ENCODE measurements at places on chromosomes 4 and X.
A peak's percentile ranks its signal among the peaks of the same experiment; 100 is the strongest.

DNA sequence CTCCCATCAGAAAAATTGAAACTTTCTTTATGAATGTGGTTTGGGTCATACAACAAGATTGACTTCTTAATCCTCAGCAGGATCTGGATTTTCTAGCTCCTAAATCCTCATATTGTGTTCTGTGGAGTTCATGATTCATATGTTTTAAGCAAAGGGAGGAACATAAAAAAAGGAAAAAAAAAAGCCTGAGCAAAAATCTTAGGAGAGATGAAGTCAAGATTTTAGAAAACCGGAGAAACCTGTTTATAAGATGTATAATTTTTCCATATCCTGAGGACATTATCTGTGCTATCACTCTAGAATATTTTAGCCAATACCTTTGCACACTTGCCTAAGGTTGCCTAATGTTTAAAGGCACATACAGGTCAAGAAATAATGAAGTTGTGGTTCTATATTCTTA is 7.0 kb upstream of the EREG start:
- no peak for DNase-seq

DNA sequence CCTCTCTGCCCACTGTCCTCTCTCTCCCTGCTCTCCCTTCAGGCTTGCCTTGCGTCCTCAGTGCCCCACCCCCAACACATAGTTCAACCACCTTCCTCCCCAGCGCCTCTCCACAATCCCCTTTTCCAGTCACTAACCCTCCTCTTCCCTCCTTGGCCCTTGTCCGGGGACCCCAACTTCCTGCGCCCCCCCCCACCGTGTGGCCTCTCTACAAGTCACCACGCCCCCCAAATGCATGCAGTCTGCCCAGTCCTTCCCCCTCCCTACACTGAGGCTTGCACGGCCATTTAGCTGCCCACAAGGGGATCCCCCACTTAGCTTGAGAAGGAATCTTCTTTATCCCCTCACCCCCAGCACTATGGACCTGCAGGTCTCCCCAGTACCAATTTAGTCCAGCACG is 569 bp downstream of the CXCR3 start:
- no peak for DNase-seq

DNA sequence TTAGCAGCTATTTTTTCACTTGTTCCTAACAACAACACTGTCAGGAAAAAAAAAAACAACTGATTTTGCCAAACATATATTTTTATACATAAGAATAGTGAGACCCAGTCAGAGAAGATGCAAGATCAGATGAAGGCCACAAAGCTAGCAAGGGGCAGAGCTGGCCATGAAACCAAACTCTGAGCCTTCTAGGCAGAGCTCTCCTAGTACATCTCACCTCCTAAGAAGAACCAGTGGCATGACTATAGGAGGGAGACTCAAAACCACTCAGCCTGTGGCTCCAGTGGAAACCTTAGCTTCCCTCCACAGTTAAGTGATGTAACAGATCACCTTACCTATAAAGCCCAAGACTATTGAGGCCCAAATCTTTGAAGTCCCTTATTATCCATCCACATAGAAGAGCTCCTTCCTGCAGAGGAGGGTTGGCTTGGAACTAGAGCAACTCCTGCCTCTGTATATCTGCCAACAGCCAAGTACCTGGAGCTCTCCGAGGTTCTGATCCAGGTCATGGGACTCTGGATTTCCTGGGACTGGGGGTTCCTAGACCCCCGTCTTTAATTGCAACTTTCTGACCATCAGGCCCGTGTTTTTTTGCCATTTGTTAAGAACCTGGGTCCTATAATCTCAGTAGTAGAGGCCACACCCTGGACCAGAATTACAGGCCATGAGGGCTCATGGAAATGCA is 136.5 kb downstream of the SH3KBP1 start:
- peak; percentile 6 for DNase-seq

DNA sequence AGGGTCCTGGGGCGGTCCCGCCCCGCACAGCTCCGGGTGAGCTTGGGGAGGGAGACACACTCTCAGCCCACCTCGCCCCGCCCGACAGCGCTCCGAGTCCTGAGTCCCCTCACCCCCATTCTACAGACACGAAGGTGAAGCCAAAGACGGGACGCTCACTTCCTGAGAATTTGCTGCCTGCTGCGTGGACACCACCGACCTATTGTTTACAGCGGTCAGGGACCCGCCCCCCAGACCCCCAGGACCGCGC is 796 bp upstream of the ZNF141 start:
- no peak for DNase-seq

DNA sequence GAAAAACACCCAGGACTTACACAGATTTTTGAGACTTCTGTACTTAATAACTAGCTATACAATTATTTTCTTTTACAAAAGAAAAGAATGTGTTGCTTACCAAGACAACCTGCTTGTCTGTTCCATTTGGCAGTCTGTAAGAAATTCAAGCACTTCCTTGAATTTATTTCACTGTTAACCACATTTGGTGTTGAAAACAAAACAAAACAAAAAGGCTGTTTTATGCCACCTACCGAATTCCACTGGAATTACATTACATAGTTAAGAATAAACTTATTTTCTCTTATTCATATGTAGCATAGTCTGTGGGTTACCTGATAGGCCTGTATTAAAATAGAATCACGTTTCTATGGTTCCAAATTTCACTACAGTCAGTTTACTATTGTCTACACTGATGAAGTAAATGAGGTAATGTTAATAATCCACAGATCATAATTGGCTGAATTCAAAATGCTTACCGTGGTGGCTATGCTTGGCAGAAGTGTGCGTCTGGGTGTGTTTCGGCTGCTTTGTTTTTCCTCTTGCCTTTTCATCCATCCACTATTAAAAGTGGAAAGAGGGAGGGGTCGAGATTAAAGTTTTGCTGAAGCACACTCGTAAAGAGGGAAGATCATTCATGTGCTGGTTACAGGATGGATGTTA is at the start of gene TLR1:
TSS of gene TLR1 (minus strand) at position 138 of the 642 bp plus-strand sequence. CDS start 5,960 bp downstream, outside the sequence.
- peak; percentile 56 for DNase-seq

DNA sequence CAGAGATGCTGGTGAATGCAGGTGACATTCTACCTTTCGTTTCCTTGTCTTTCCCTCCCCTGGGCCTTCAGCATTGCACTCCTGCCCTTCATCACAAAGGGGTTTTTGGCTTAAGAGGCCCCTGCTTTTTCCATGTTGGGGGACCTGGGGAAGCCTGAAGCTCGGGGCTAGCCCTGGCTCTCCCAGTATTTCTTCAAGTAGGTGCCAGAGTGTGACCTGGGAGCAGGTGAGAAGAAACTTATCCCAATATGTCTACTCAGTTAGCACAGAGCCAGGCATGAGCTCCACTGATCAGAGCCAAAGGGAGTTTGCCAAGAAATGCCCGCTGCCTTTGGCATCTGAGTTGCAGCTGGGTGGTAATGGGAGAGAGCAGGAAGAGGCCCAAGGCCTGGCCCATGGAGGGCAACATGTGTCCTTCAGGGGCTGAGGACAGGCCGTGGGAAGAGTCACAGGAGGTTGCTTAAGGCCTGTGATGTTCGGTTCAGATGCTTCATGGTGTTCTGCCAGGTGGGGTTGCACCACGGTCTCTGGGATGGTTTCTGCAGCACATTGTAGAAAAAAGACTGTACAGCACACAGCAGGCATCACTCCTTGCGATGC is 7.6 kb downstream of the PRRG3 start:
- DNase-seq: no peak

DNA sequence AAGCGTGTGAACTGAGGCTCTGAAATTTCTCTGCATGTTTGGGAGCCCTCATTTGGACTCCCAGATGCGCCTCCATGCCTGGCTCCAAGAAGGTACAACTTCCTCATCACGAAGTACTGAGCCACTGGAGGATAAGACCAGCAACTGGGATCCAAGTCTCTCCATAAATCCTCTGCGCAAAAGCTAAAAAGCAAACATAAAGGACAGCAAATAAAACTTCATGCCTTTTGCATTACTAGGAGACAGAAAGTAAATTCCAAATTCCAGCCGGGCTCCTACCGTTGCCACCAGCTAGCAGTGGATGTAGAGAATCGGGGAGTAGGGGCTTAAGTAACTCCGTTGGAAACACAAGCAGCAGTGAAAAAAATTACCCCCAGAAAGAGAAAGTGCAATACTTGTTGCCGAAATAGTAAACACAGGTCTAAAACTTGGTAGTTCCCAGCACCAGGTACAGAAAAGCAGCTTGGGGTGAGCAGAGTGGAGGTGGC is 477.1 kb upstream of the TENM3 start:
- DNase-seq: no peak

DNA sequence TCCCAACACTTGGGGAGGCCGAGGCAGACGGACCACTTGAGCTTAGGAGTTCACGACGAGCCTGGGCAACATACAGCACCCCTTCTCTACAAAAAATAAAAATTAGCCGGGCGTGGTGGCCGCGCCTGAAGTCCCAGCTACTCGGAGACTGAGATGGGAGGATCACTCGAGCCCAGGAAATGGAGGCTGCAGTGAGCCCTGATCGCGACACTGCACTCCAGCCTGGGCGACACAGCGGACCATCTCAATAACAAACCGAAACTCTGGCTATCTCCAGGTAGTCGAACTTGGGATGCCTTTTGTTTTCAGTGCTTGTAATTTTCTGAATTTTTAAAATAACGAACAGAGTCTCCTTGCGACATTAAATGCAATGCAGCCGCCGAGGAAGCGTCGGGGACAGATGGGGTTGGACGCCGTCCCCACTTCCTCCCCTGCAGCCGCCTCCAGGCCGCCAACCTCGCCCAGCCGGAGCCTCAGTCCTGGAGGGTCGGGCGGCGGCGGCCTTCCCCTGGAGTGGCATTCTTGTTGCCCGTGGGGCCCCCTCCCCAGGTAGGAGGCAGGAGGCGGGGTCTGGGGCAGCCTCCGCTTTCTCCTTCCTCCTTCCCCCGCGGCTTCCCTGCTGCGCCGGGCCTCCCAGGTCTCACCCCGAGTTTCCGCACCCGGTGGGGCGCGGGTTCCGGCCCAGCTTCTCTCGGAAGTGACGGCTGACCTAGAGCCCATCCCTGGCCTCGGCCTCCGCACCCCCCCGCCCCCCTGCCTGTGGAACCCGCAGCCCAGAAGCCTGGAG is 14.6 kb downstream of the HMX1 start:
- DNase-seq: no peak

GRCh38 chr4:185664481-185664880 is 129.2 kb upstream of the PDLIM3 start:
- DNase-seq: no peak

GRCh38 chrX:28229217-28229616 is 248.0 kb upstream of the DCAF8L1 start:
- DNase-seq: no peak

GRCh38 chr4:113383111-113383785 is 333.8 kb downstream of the ANK2 start:
- DNase-seq: peak; percentile 94

DNA sequence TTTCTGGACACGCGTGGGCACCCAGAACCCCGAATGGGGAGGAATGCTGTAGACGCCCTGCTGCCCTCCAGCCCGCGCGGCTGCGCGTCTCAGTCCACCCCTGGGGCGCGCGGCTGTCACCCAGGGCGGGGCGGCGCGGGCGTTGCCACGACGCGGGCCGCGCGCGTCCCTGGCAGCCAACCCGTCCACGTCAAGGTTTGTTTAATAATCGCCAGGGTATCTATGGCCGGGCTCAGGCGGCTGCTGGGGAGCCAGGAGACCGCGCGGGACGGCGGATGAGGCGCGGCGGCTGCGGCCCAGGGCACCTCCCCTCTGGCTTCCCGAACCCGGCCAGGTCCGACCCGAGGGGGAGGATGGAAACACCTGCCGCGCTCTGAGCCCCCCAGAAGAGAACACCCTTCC is at the start of gene SPATA18:
TSS of gene SPATA18 (plus strand) at position 92 of the 402 bp plus-strand sequence. CDS start 401 bp downstream, outside the sequence.
- DNase-seq: peak; percentile 78

DNA sequence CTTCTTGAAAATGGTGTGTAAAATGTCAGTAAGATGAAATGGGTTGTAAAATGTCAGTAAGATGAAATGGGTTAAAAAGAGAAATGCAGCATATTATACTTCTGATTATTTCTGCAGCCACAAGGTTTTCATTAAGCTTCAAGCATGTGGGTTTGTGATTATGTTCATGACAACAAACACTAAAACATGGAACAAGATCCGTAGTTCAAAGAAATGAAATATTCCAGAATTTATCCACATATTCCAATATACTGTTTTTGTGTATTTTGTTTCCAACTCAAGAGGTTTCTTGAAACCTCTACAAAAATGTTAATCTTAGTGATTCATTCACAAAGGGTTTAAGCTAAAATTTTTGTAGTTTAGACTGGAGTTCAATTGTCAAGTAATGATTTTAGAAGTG is 84.0 kb downstream of the ADAMTS3 start:
- no peak for DNase-seq

GRCh38 chrX:114127411-114128025 is 456.4 kb upstream of the HTR2C start:
- DNase-seq: no peak

GRCh38 chr4:166308647-166309046 is 435.6 kb downstream of the TLL1 start:
- no peak for DNase-seq

GRCh38 chrX:17596546-17597205 is 140.6 kb upstream of the SCML1 start:
- DNase-seq: no peak

DNA sequence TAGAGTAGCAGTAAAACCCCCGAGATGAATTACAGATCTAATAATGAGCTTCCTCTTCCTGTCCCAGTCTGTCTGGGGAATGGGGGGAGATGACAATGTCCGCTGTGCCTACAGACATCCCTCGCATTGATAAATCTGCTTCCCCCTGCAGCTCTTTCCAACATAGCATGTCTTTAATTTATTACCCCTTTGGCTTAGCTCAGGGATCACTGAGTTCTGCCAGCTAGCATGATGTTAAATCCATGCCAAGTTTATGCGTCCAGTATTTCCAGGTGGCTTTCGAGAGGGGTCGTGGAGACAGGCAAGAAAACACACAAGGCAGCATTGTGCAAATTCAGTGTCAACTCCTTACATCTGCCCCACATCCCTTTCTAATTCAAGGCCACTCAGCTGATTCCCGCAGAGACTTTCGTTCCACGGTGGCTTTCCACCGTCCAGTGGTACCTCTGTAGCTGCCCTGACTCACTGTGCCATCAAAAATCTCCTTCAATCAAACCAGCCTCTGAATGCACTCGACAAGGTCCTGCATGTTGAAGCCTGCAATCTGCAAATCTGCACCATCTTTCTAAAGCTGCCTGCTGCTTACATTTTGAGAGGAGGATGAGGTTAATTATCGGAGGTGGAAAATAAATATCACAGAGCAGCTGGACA is 75.1 kb downstream of the MXRA5 start:
- DNase-seq: peak; percentile 34

DNA sequence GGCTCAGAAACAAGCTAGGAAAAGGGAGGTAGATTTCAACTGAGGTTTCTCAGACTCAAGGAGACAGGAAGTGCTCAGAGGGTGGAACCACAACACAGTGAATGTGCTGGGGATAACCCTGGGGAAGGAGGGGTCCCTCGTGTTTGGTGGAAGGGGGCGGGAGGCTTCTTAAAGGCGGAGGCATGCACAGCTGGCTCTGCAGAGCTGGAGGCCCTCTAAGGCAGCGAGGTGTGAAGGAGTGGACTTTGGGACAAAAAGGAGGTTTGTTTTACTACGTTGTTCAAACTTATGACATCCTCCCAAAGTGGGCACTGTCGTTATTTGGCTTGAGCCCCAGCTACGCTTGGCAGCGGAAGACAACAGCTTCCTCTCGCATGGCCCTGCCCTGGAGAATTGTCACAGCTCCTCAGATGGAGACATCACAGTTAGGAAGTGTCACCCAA is 21.7 kb upstream of the MTM1 start:
- DNase-seq: peak; percentile 8

DNA sequence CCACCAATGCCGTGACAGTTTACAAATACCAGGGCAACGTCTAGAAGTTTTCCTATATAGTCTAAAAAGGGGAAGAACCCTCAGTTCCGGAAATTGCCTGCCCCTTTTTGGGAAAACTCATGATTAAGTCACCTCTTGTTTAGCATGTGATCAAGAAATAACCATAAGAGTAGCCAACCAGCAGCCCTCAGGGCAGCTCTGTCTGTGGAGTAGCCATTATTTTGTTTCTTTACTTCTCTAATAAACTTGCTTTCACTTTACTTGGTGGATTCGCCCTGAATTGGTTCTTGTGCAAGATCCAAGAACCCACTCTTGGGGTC is 20.0 kb upstream of the HOPX start:
- no peak for DNase-seq
